ENCODE measurements at places on chromosomes 7 and 10. TPM values are rescaled to one million over a fixed set of nuclear protein-coding genes. Genes with fewer than 3 reads are reported as not detected.
A peak's percentile ranks its signal among the peaks of the same experiment; 100 is the strongest.

- DNase-seq = peak; percentile 16
Observed at GRCh38 chr10:3010816-3011460, 56.4 kb upstream of the PFKP start.

DNA sequence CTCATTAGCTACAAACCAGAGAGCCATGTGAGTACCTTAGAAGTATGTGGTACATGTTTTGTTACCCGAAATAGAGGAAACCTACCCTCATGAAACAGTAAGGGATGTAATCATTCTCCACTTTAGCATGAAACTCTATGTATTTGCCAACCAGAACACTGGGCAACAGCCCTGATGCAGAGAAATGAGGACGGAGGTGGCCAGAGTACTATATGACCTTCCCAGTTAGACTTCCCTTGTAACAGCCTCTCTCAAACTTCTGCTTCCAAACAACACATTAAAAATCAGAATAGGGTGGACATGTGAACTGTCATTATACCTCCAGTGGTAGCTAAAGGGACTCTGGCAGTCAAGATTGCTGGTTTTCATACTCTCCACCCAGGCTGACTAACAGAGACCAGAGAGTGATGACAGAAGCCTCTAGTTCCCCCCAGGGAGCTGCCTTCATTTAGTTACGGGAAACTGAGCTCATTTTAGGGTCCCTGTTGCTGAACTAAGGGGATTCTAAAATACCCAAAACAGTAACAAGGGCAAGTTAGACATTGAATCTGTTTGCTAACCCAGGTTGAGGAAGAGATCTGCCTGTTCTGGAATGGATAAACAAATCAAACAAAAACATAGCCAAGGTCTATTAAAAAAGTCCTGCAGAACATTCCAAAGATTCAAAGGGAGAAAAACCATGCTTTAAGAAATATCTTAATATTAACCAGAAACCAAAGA is 83.1 kb downstream of the VPS41 start:
- DNase-seq = no peak

DNA sequence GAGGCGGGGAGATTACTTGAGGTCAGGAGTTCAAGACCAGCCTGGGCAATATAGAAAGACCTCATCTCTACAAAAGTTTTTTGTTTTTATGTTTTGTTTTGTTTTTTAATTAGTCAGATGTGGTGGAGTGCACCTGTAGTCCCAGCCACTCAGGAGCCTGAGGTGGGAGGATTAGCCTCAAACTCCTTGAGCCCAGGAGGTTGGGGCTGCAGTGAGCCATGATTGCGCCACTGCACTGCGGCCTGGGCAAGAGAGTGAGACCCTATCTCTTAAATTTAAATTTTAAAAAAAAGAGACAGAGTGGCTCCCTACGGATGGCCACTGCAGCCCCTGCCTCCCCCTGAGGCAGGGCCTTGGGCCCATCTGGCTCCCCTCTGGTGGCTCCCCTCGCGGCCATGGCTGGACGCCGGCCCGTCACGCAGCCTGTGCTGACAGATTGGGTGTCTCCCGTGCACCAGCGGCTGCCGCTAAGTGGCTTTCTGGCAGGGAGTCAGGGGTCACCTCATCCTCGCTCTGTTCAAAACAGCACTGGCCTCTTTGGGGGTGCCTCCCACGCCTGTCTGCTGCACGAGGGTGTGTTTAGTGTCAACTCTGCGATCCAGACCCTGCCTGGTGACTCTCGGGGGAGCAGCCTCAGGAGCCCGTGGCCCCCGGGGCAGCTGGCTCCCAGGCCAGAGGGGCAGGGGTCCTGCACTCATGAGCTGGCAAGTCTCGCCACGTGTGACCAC is 44.4 kb upstream of the ELN start:
- DNase-seq = no peak

GRCh38 chr10:33107953-33108352 is 149.9 kb upstream of the ITGB1 start:
- no peak for DNase-seq

DNA sequence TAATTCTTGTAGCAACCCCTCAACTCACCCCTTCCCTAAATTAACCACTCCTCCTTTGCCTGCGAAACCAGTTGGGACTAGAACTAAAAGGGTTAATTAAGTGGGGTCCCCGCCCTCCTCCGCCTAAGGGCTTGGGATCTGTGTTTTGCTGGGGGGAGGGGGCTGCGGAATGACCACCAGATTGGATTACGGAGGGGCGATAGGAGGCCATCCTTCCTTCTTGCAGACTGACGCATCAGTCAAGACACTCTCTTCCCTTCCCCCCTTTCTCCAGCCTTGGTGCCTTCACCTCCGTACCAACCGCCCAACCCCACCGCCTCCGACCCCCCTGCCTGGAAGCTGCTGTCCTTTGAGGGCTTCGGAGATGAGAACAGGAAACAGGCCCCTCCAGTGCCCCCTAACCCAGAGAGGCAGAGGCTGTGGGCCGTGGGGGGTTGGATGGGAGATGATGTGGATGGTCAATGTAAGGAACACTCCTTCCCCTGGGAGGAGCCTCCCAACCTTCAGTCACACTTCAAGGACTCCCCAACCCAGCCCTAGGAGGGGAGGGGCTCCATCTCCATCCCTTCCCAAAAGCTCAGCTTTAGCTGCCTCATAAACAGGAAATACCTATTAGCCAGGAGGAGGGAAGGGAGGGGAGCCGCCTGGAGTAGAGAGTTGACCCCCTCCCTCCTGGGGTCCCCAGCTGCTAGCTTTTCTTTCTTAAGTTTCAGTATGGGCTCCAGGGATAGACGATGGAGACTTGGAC is 997 bp upstream of the LDB1 start:
- peak; percentile 90 for DNase-seq

The DNA2 gene
- 10.0 TPM for total RNA-seq

DNA sequence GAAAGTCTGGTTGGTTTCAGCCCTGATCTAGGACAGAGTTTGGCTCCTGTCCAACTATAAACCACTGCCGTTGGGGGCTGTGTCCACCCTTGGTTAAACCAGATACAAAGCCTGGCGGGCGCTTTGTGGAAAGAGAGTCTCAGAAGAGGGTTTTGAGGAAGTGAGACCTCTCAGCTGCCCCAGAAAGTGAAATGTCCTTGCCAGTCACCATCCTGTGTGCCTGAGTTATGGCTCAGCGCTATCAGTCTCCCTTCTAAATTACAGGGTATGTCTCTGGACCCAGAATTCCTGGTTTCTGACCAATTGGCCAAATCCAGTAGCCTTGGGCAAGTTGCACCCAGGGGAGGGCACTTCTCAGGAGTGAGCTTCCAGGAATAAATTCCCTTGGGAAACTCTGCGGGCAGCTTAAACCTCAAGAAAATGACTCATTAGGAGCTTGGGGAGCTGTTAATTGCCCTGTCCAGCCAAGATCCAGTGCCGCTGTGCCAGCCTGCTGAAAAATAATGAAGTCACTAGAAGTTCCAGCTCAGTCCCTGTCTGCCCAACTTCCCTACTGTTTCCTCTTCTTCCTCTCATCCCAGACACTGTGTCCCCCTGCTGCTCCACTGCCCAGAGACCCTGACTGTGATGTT is 66.7 kb upstream of the PDZD8 start:
- no peak for DNase-seq

The TWIST1 gene
- 18.6 TPM for total RNA-seq

DNA sequence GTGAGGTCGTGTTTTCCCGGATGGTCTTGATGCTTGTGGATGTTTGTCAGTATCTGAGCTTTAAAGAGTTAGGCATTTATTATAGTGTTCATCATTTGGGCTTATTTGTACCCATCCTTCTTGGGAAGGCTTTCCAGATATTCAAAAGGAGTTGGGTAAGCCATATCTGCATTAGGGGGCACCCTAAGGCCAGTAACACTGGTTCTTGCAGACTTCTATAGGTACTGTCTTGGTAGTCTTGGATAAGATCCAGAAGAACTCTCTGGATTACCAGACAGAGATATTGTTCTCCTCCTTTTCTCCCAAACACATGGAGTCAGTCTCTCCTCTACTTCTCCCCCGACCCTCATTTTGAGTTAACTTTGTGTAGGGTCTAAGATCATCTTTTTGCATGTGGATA is 92.8 kb downstream of the SDK1 start:
- DNase-seq = no peak

- DNase-seq = no peak
Observed at GRCh38 chr10:84551437-84552120, 223.2 kb downstream of the CCSER2 start.

The MEPCE gene
- 20.3 TPM for total RNA-seq

DNA sequence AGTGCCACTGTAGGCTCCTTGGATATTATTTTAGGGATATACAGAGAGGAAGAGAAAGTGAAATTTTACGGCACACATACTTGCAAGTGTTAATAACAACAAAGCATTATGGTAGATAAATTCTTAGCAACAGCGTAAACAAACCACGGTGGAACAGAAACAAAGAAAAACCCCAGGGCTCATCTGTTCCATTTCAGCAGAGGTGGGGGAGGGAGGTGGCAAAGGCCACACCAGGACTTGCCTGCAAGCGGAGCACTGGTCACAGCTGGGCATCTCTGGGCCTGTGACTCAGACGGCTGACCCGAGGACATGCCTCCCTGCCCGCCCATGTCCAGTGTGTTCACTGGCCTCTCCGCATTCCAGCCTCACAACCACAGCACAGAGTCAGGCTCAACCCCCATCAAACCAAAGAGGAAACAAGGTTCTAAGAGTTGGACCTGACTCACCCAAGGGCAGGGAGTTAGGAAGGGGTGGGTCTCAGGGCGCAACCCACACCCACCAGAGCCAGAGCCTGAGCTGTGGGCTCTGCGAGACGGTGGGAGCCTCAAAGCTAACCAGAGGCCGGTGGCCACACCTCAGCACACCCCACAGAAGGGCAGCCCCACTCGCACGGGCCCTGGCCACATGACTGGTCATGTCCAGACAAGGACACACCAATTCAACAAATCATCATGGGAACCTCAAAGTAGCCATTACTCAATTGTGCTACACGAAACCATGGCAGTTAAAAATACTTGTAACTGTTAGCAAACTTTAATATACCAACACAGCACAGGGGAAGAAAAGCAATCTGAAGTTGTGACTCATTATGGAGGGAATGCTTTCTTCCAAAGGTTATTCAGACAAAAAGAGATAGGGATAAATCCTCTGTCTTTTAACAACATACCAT is 10.7 kb downstream of the ESYT2 start:
- DNase-seq = peak; percentile 96

The NPFFR1 gene
- not detected for total RNA-seq

The PTPRE gene
- 0.56 TPM for total RNA-seq

DNA sequence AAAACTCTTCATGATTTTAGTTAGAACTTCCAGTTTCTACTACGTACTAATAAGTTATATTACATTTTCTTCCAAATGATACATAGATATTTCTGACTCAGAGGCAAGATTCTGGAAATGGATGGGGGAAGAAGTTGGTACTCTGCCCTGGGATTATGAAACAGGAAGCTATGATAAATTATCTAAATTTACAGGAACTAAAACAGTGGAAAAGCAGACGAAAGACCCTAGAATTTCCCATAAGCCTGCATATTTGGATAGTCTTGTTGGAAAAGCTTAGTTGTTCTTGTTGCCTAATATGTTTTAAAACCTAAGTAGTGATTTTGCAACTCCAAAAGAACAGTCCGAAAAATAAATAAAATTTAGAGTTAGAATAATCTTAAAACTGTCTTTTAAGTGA is 21.8 kb downstream of the CFAP69 start:
- peak; percentile 61 for DNase-seq

DNA sequence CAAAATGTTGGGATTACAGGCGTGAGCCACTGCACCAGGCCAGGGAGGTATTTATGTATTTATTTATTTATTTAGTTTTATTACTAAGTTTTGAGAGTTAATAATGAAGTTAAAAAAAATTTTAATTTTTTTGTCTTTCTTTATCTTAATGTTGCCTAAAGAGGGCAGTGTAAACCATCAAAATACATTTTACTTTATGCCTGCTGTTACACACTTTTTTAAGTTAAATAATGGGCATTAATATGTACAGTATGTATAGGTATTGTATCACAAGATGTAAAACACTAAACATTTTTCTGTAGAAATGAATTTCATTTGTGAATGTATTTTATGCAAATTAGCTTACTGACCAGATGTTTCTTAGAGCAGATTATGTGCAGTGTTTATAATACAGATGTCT is 129.4 kb downstream of the AASS start:
- DNase-seq = no peak

The NRCAM gene
- total RNA-seq = 0.83 TPM

The CYP26A1 gene
- total RNA-seq = not detected

DNA sequence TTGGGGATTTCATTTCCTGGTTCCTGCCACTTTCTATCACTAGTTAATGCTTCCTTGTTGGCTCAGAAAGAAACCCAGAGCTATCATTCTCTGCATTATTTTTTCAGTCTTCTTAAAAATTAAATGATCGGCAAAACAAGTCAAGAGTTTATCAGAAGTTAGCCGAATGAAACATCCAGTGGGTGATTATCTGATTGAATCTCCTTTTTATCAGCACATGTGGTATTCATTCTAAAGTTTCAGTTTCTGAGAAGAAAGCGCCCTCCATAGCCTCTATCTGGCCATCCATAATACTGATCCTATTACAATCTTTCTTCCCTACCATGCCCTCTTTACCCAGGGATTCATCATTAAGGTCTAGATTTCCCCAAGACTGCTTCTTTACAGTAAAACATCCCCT is 71.8 kb downstream of the OSBPL3 start:
- no peak for DNase-seq

DNA sequence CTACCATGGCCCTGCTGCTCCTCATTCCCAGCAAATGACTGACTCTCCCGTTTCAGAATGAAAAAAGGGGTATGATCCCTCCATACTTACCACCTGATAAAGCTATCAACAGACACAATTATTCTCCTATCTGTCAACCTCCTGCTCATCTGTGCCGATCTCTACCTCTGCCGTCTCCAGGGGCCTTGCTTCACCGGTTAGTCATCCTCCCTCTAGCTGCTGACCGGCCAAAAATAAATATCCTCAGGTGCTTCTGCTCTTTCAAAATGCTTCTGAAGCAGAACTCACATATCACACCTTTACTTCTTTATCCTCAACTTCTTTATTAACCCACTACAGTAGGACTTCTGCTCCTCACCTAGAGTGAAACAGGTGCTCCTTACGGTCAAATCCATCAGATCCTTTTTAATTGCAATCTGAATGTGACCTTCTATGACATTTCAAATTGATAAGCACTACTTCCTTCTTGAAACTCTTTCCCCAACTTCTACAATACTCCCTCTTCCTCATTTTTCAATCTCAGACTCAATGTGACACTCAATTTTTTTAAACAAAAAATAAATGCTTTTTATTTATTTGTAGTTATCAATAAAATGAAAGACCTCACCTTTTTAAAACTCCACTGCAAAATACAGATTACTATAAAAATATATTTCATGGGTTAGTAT is 63.2 kb downstream of the LMBR1 start:
- no peak for DNase-seq

All from IMR-90 (cell line).